ENCODE measurements at places on chromosomes 5 and 9.
A peak's percentile ranks its signal among the peaks of the same experiment; 100 is the strongest.

- DNase-seq = peak; percentile 14
Measured at GRCh38 chr9:37029776-37030610, 4.1 kb downstream of the PAX5 start.

- peak; percentile 20 for DNase-seq
Measured at GRCh38 chr5:10831419-10831818, 70.4 kb upstream of the DAP start.

- DNase-seq = no peak
Measured at GRCh38 chr5:2221450-2221849, 338.7 kb upstream of the IRX4 start.

GRCh38 chr9:126454215-126454614, 127.6 kb downstream of the MVB12B start:
- no peak for DNase-seq

- no peak for DNase-seq
Measured at GRCh38 chr9:112076814-112077213, 98.3 kb downstream of the SUSD1 start.

- DNase-seq = no peak
Measured at GRCh38 chr9:76161106-76161505, 233.1 kb downstream of the RFK start.

DNA sequence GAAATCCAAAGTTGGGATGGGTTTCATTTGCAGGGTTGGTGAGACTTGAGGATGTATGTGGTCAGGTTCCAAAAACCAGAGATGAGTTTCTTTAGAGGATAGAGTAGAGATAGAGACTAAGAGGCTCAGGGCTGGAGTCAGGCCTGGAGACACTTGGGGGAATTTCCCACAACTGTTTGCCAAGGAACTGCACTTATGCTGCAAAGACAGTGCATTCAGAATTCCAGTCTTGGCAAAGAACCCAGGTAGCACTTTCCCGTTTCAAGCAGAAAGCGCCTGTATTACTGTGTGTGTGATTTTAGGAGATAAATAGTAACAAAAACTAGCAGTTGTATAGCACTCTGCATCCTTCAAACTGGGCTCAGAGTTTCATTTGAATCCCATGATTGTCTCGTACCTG, 55.4 kb downstream of the SNCAIP start:
- no peak for DNase-seq

DNA sequence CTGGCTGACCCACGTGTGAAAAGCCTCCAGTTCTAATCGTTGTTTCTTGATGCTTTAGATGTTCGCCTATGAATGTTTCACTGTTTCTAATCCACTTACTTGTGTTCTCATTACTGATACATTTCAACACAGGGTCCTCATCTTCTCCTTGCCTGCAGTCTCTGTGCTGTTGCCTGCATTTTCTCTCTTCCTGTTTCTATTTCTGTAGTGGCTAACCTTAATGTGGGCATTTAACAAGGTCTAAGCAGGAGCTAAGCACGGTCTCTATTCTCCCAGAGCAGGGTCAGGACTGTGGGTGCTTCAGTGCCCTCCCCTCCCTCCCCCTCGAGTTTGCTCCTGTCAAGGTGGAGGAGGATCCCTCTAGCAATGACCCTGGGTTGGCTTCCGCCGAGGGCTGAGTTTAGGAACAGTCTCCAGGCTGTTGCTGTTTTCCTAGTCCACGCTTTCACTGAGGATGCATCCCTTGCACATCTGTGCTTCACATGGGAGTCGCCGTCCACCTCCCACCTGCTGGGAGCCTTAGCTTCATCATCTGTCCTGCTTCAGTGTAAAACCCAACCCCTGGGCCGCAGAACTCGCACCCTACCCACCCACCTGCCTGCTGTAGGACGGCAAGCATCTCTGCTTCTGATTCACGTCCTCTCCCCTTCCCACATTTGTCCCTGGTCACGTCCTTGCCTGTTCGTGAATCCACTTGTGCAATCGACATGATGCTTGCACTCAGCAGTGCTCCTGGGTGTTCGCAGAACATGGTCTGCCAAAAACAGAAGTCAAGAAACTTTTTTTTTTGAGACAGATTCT, 2.4 kb upstream of the EXOC3 start:
- no peak for DNase-seq

GRCh38 chr9:21684231-21684630, 118.2 kb upstream of the MTAP start:
- DNase-seq = no peak

DNA sequence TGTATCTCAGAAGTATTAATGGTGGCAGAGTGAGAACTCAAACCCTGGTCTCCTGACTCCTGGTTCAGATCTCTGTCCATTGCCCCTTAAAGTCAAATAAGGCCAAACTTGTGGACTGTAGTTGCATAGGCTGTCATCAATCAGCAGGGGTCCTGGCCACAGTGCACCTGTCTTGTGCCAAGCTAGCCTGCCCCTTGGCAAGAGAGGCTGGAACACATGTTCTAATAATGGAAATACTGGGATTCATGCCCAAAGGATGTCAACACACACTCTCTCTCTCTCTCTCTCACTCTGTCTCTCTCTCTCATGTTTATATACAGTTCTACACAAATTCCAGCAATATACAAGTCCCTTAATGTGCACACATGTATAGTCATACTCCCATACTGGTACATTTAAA, 44.3 kb downstream of the GLRA1 start:
- no peak for DNase-seq

DNA sequence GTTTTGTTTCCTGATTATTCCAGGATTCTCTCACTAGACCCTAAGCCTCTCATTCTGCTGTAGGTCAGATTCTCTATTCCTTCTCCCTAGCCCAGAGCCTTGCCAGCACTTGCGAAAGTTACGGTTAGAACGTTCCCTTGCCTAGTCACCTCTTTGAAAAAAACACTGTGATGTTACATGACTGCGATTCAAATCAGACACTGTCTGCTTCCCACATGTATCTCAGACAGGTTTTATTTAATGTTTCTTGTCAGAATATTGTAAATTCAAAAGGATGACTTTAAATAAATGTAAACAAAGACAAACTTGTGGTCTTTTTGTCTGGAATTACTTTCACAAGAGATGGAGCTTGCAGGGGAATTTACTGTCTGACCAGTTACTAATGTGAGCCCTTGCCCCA, 116.5 kb upstream of the OTULINL start:
- no peak for DNase-seq

DNA sequence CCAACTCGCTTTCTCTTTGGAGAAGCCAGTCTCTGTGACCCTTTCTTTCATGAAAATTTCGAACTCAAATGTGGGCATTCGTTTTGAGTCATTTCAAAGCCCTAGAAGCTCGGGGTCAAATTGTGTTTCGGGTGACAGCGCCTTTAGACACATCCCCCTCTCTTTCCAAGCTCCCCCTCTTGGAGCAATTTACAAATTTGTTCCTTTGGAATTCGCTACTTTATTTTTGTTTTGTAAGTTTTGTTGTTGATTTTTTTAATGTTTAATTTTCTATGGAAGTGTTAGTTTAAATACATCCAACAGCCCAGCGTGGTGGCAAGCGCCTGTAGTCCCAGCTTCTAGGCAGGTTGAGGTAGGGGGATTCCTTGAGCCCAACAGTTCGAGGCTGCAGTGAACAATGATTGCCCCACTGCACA, 4.6 kb upstream of the BARX1 start:
- DNase-seq = no peak

DNA sequence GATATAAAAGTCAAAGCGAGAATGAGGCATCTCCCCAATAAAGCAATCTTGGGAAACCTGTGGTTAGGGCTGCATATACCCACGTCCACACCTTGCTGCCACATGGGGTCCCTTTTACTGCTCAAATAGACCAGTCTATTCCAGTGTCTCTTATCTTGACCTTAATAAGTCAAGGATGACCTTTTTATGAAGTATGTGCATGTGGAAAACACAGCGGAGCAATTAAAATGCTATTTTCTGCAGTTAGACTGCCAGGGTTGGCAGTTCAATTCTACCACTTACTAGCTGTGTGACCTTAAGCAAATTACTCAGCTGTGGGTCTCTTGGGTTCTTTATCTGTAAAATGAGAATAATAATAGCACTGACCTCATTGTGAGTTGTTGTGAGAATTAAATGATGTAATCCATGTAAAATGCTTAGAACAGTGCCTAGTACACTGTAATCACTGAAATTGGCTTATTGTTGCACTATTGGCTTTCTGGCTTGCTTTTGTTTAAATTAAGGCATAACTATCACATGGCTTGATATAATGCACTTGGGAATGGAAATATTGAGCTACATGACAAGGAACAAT, 67.8 kb upstream of the HSPB3 start:
- DNase-seq = no peak

GRCh38 chr5:106656821-106657220, 1013.9 kb downstream of the EFNA5 start:
- DNase-seq = no peak

GRCh38 chr5:26894719-26895263, 143.6 kb downstream of the CDH9 start:
- no peak for DNase-seq

GRCh38 chr5:66072031-66072430, 72.1 kb upstream of the SREK1 start:
- no peak for DNase-seq

- no peak for DNase-seq
Measured at GRCh38 chr5:138890644-138891043, 15.5 kb upstream of the LRRTM2 start.

- DNase-seq = no peak
Measured at GRCh38 chr9:113933671-113934070, 57.6 kb downstream of the ZNF618 start.
